HTR-8/SVneo (cell line): ENCODE measurements at places on chromosomes 1 and 21.

DNA sequence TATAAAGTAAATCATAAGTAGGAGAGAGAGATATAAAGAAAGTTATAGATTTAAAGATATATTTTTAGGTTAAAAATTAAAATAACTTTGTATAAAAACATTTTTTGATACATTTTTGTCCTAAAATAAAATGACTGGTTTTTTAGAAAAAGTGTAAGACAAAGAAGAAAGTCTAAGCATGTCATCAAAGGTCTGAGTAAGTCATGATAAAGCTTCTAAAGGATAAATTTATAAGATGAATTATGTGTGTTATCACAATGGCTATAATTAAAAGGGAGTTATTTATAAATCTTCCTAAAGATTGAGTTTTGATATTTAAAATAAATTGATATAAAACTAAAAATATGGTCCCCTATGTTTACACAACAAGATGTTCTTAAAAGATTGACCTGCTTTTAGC lies 370.9 kb downstream of the PTPRU start:
- no peak for DNase-seq

GRCh38 chr1:14363036-14363590 lies 235.4 kb upstream of the KAZN start:
- DNase-seq = no peak

- no peak for DNase-seq
Observed at GRCh38 chr21:43012596-43012995, 38.2 kb downstream of the PKNOX1 start.

DNA sequence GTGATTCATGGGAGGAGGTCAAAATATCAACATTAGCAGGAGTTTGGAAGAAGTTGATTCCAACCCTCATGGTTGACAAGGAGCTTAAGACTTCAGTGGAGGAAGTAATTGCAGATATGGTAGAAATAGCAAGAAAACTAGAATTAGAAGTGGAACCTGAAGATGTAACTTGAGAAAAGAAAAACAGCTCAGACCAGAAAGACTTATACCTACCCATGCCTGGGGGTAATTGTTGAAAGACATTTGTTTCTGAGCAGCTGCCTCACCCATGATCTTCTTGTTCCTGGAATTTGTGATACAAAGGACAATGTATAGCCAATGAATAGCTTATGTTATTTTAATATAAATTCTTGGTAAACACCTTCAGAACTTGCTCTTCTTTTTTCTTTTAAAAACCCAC lies 128.6 kb downstream of the LRIG2 start:
- no peak for DNase-seq

DNA sequence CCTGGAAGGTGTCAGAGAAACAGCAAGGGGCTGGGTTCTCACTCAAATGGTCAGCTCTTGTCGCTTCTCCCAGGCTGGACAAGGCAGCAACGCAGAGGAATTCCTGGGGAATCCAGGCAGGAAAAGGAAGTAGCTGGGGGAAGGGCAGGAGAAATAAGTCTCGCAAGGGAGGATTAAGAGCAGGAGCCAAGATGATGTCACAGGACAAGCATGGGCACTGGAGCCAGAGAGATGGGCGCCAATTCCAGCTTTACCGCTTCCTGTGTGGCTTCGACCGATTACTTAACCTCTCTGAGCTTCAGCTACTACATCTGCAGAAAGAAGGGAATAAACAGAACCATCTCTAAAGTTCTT lies 70.5 kb downstream of the SSBP3 start:
- DNase-seq = peak; percentile 62

GRCh38 chr1:246592695-246593094 lies 26.4 kb downstream of the CNST start:
- DNase-seq = peak; percentile 29

DNA sequence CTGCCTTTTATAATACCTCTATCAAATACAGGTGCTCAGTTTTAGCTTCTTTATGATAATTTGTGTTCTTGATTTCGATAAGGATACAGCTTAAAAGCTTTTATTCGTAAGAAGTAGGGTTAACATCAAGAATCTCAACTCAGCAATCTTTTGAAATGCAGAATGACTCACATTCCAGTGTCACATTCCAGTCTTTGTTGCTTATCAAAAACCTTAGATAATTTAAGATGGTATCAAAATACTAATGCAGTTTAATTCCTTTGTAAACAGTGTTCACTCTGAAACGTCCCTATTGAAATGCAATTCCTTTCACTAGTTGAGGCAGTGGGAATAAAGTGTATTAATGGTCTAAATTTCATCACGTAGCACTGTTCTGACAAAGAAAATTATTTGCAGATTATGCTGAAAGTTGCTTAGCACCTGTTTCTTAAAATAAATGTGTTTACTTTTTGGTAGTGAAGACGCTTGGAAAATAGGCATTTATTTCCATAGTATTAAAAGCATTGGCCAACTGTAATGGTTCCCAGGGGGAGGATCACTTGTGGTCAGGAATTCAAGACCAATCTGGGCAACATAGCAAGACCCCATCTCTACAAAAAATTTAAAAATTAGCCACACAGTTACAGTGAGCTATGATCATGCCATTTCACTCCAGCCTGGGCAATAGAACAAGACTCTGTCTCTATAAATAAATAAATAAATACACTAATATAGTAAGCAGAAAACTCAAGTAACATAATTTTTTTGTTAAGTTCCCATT lies 10.1 kb upstream of the CNN3 start:
- DNase-seq = no peak

DNA sequence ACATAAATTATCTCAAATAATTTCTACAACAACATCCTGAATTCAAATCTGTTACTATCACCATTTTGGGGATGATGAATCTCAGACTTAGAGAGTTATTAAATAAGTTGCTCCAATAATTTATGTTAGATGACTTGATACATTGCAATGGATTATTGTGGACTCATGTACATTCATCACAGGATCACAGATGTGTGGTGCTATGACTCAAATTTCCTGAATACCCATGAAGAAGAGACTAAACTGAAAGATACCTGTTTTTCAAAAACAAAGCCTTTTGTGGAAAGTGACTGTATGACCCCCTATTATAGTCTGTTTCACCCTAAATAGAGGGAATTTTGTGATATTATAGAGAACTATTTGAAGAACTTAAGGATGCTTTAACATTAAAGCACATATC lies 315.0 kb downstream of the PLA2G4A start:
- no peak for DNase-seq

DNA sequence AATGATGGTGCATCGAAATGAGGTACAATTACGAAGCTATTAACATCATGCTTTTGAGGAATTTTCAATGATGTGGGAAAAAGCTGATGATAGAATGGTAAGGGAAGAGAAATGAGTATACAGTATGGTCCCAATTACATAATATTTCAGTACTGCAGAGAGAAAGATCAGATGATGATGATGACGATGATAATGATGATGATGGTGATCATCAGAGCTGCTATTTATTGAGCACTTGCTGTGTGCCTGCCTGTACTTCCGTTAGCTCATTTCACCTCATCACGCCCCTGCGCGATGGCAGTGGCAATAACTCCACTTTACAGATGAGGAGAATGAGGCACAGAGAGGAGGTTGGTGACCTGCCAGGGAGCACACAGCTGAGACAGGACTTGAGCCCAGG lies 620.8 kb downstream of the MATN1 start:
- no peak for DNase-seq

- no peak for DNase-seq
Observed at GRCh38 chr1:109266965-109267364, 16.0 kb downstream of the PSRC1 start.

DNA sequence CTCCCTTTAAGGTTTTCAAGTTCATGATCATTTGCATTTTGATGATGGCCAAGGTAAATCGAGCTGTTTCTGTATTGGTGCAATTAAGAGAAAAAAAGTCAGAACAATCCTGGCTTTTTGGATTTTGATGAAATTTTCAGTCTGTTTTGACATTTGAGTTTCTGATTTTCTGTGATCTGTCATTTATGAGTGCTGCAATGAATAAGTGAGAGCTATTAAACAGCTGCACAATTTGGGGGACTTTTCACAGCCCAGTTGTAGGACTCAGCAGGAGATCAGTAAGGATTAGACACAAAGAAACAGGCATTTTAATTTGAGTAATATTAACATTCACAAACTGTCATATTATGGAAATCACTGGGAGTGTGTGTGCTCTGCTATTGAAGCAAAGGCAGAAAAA lies 452.9 kb upstream of the CXADR start:
- no peak for DNase-seq

DNA sequence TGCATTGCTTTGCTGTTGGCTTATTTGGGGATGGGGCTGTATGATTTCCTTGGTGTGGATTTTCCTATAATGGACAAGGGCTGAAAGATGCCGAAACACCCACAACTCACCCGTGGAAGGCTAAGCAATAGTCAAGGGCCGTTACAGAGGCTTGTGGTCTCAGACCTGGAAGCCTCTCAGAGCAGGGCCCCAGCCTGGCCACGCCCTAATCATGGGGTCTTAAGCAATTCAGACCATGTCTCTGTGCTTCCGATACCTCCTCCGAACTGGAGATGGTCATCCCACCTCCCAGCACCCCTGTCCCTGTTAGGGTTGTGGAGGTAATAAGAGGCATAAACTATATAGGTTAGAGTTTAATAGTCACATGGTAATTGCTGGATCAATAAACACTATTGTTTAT lies 3.4 kb downstream of the ABCG1 start:
- no peak for DNase-seq

GRCh38 chr1:223052931-223053330 lies 90.1 kb downstream of the TLR5 start:
- DNase-seq = no peak

- peak; percentile 51 for DNase-seq
Observed at GRCh38 chr1:164748253-164748899, 189.4 kb downstream of the PBX1 start.

- peak; percentile 57 for DNase-seq
Observed at GRCh38 chr1:9539829-9540550, 725 bp downstream of the SLC25A33 start.

GRCh38 chr1:28509705-28510272 lies 3.9 kb downstream of the RCC1 start:
- DNase-seq = no peak

DNA sequence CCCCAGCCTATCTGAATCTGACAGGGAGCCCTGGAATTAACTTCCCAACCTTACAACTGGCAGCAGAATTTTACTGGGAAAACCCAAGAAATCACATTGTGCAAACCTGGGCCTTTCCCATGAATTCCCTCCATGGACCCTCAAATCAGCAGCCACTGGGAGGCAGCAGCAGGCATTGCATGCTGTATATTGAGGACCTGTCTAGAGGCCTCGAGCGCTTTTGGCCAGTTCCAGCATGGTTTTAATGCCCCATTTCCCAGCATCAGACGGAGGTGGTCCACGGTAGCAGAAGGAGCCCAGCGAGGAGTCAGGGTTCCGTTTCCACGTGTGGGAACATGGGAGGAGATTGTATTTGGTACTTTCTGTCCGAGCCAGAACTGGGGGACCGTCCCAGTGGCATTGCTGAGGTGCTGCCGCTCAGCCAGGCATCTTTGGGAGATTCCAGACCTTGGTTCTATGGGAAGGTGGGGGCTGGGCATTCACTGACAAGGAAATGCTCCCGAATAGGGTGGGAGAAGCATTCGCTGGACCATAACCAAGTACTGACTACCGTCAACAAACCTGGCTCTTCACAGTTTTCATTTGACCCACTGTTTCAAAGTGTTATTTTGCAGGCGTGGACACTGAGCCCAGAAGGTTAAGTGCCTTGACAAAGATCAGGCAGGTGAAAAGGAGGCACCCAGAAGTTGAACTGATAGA lies 15.9 kb downstream of the BMP8A start:
- no peak for DNase-seq

DNA sequence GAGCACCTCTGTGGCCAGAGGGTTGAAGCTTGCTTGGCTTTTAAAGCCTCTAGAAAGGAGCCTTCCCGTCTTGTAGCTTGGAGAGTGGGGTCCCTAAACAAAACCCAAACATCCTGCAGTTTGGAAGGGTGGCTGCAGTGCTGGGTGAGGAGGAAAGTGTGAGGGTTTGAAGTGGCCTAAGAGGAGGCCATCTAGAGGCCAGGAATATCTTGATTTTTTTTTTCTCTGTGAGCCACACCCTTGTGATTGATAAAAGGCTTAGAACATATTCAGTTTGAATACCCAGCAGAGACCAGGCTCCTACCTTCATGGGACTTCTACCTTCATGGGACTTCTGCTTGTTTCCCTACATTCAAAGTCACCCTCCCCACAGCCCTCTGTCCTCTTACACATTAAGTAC lies 37.3 kb upstream of the PIGV start:
- no peak for DNase-seq

GRCh38 chr1:150320667-150320978 lies 710 bp upstream of the PRPF3 start:
- no peak for DNase-seq

DNA sequence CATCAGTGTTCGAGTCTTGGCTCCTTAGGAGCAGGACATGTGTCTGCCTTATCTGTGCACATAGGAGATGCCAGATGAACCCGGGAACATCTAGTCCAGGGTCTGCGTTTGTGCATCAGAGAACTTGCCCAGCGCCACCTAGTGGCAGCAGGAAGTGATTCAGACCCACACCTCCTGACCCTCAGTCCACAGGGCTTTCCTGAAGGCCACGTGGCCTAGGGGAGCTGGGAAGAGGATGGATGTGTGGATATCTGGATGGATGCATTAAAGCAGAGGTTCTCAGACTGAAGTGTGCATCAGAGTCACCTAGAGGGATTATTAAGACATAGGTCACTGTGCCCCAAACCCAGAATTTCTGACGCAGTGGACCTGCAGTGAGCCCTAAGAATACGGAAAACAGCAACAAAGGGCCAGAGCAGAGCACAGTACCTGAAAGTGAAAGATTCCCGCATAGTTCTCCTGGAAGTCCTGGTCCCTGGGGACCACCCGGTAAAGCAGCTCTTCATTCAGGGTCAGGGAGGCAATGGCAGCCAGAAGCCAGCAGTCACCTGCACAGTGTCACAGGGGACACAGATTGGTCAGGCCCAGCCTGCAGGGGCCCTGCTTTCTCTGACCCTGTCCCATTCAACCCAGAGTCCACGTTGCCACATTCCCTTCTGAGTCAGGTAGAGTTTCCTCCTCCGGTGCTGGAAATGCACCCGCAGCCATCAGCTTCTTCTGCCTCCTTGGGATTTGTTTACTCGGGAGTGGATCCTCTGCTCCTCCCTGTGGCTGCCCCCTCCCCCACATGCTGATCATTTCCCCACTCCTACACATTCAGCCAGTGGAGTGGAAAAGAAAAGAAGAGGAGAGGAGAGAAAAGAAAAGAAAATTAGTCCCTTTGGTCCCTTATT lies 37.0 kb downstream of the CAPN8 start:
- DNase-seq = peak; percentile 56

GRCh38 chr1:2840036-2840809 lies 38.7 kb upstream of the TTC34 start:
- no peak for DNase-seq

- no peak for DNase-seq
Observed at GRCh38 chr1:180646547-180646946, 14.7 kb downstream of the XPR1 start.
